Cardiac septum (tissue), 1 donor: ENCODE measurements at places on chromosomes 13 and 19. TPM values are rescaled to one million over a fixed set of nuclear protein-coding genes. Genes with fewer than 3 reads are reported as not detected.

Gene ALG5
- total RNA-seq = 11.4 TPM

Gene HIPK4
- 0.08 TPM for total RNA-seq

Gene SLC15A1
- total RNA-seq = not detected

Gene SMIM44
- not detected for total RNA-seq

Gene CTXN1
- 0.24 TPM for total RNA-seq

Gene EFNB2
- 17.8 TPM for total RNA-seq

DNA sequence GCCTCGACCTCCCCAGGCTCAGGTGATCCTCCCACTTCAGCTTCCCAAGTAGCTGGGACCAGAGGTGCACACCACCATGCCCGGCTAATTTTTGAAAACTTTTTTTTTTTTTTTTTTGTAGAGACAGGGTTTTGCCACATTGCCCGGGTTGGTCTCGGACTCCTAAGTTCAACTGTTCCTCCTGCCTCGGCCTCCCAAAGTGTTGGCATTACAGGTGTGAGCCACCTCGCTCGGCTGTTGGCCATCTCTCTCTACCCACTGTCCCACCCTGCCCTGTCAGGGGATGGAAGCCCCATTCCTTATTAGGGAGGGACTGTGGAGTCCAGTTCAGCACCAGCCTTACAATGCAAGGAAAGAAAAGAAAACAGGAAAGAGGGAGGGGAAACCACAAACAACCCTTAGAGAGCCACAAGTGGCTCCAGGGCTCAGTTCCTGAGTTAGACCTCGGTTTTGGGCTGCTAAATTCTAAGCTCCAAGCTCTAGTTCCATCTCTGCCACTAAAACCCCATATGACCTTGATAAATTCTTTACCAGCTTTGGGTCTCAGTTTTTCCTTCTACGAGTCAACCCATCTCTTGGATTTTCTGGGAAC lies 31.7 kb downstream of the ACTL9 start:
- no peak for DNase-seq

DNA sequence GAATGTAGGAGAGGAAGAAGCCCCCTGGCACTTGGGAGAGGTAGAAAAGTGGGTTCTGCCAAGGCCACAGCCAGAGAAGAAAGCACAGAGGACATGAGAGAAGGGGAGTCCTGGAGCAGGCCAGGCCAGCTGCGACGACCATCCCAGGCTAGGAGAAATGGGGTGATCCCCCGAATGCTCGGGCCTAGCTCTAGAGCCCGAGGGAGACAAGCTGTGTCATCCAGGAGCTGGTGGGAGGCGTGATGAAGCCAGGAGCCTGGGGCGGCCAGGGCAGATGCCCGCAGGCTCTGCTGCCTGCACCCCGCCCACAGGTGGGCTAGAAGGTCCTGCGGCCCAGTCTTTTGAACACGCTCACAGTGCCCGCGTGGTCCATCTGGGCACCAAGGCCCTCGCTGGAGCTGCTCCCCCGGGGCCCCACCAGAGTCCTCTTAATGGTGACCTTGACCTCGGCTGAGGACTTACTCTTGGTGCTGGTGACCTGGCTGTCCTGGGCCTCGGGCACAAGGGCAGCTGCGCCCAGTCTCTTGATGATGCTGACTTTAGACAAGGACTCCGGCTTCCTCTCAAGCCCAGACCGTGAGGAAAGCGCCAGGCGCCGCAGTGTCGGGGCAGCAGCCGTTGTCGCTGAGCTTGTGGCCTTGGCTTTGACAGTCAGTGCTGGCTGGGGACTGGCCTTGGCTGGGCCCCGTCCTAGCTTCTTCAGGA lies 26.5 kb downstream of the C19orf47 start:
- DNase-seq = no peak

GRCh38 chr19:35248310-35249145 lies at the start of gene LSR:
LSR (plus strand) TSS chr19:35249002; CDS start chr19:35249023, 21 bp downstream.
- DNase-seq = peak; percentile 74

DNA sequence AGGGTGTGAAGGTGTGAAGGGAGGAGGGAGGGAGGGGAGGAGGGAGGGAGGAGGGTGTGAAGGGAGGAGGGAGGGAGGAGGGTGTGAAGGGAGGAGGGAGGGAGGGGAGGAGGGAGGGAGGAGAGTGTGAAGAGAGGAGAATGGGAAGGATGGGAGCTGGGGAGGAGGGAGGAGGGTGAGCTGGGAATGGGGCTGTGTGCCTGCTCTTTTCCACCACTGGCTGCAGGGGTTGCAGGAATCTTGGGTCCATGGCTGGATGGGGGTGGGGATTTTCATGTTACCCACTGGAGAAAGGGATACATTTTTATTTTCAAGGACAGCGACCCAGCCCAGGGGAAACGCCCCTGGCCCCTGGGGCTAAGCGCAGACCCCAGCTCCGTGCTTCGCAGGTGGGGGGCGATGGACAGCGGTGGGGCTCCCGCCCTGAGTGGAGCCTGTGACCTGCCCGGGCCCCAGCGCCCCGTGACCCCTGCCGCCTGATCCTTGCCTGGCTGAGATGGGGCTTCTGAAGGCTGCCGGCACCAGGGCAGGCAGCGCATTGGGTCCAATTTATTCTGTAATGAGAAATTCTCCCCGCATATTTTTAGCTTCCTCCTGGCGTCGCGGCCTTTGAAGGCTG lies 3.0 kb upstream of the EFNA2 start:
- no peak for DNase-seq

DNA sequence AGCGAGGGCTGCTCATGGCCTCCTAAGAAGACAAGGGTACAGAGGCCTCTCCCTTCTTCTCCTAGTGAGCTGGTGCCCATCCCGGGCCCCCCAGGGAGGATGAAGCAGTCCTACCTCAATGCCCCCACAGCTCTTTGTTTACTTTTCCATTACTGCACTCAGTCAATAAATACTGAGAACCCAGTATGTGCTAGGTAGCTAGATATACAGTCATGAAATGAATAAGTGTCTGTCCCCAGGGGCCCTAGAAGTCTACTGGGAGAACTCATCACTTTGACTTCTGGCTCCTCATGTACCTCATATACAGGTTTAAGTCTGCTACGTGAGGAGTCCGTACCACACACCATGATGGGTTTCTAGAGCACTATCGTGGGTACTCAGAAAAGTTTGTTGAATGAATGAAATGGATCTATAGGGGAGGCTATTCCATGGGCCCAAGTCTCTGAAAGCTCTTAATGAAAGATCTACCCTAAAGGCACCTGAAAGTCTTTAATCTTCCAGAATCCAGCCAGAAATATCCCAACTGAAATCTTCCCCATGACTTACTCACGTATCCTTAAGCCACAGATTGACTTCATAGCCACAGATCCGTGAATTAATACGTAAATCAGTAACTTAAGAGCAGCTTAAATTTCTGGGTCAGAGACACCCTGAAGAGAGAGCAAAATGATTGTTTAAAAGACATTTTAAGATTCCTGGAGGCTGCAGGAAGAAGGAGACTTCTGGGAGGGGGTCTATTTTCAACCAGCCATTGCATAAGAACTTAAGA lies 51.6 kb upstream of the POMP start:
- DNase-seq = no peak

DNA sequence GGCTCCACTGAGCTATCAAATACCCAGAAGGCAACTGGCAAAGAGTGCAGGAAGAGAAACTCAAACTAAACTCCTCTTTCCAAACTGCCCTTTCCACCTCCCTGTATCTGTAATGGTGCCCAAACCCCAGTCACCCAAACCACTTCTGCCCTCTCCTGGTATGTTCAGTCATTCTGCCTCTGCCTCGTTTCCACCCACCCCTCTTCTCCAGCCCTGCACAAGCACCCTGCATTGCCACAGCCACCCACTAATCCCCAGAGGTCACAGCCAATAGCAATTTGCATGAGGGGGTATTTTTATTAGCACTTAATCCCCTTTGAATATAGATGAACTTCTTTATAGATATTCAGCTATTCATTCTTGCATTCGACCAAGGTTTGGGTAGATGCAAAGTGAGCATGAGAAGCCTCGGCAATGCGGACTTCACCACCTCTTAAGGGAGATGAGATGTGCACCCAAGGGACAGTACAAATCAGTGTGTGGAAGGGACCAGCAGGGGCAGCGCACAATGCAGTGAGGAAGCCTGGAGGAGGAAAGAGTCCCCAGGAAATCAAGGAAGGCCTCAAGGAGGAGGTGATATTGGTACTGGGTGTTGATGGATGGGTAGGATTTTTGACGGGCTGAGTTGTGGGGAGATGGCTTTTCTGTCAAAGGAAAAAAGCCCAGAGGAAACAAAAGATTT lies 12.4 kb downstream of the TMEM272 start:
- DNase-seq = peak; percentile 80

DNA sequence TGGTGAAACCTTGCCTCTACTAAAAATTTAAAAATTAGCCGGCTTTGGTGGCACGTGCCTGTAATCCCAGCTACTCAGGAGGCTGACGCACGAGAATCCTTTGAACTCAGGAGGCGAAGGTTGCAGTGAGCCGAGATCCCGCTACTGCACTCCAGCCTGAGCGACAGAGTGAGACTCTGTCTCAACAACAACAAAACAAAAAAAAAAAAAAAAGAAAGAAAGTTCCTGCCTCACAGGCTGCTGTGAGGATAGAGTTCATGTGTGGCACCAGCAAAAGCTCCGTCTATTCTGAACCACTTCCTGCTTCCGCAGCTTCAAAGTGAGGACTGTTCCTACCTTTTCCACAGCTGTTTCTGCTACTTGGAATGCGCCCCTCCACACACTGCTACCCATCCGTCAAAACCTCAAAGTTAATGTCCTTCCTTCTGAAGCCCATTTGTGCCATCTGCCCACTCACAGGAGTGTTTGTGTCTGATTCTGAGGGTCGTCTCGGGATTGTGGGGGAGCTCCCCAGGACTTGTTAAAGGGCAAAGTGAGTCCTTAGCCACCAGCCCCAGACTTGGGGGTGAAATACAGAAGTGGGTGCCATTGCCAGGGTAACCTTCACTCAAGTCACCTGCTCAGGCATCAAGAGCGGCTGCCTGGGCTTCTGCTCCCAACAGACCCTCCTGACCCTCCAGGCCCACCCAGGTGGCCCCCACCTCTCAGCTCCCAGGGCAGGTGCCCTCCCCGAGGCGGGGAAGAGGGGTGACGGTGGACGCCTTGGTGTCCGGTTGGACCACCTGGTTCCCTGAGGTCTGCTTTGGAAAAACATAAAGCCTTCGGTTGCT lies 2.9 kb downstream of the MFSD12 start:
- DNase-seq = no peak

- DNase-seq = no peak
Measured at GRCh38 chr13:34764246-34764645, 177.8 kb upstream of the NBEA start.

DNA sequence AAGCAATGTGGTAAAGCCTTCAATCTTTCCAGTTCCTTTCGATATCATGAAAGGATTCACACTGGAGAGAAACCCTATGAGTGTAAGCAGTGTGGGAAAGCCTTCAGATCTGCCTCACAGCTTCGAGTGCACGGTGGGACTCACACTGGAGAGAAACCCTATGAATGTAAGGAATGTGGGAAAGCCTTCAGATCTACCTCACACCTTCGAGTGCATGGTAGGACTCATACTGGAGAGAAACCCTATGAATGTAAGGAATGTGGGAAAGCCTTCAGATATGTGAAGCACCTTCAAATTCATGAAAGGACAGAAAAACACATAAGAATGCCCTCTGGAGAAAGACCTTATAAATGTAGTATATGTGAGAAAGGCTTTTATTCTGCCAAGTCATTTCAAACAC lies 15.6 kb upstream of the ZNF763 start:
- no peak for DNase-seq

DNA sequence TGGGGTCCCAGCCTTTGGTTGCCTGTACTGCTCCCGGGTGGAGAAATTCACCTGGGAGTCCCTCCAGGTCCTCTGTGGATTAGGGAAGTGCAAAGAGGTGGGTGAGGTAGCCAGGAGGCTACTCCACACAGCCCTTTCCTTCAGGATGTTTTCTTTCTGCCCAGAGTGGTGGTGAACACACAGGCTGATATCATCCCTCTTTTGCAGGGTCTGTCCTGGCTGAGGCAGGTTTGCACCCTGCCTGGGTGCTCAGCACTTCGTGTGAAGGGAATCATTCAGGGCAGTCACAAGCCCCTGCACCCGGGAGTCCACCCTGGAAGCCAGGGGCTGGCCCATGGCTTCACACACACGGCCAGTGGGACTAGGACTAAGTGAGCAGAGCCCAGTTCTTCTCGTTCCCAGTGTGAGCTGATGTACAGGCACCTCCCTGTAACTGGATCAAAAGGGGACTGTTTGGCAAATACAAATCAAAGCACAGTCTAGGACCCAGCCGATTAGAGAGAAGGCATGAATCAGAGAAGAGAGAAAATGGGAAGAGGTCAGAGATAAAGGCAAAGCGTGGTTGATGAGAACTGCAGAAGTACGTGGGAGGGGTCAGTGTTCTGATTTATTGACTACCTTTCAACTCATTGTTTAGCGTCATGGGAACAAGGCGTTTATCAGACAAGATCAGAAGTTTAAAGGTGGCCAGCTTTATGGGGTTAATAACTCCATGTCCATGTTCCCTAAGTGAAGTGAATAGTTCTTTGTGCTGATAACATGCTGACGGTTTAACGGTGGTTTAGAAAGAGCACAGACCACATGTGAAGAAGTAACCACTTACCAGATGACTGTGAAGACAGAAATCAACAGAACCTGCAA lies 30.4 kb upstream of the SPATA13 start:
- DNase-seq = no peak

DNA sequence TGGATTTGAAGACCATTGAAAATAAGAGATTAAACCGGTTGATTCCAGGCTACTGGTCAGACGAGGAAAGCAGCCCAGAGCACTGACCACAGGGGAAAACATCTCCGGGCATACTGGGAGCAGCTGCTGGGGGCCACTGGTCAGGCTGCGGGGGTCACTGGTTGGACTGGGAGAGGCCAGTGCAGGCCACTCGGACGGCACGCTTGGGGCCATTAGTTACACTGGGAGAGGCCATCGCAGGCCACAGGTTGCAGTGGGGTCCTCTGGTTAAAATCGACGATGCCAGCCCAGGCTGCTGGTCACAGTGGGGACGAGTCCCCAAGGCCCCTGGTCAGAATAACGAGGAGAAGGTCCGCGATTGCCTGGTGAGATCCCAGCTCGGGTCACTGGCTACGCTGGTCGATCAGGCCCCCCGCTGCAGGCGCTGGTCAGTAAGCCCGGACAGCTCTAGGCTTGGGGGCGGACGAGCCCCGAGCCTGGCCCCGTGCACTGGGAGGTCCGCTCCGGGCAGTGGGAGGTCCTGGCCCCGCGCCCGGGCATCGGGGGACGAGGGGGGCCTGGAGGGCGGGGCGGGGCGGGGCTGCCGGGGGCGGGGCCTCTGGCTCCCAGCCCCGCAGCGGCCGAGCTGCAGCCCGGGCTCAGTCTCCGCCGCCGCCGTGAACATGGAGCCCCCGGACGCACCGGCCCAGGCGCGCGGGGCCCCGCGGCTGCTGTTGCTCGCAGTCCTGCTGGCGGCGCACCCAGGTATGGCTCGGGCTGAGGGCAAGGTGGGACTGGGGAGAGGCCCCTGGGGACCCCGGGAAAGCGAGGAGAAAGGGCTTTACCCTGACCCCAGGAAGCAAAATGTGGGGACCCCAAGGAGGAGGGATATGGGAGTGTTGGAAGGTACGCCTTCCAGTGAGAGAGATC lies at the start of gene BCAM:
Gene BCAM, plus strand, starts transcription at position 641 of the 909 bp plus-strand sequence. Its CDS starts 22 bp downstream, at position 663.
- peak; percentile 90 for DNase-seq

DNA sequence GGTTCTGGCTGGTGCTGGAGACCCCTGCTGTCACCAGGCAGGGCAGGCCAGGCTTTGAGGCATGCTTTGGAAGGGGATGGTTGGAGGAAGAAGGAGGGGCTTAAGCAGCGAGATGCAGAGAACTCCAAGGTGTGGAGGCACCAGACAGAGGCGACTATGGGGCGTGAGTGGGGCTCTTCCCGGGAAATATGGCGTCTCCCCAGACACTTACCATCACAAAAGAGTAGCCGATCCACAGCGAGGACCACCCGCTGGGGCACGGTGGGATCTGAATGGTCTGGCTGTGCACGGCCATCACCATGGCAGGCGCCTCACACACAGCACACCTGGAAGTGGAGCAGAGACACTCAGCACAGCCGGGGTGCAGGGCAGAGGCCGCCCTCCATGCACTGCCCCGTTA lies 151.9 kb downstream of the COL4A1 start:
- no peak for DNase-seq
